ENCODE measurements at places on chromosomes 4 and X.

DNA sequence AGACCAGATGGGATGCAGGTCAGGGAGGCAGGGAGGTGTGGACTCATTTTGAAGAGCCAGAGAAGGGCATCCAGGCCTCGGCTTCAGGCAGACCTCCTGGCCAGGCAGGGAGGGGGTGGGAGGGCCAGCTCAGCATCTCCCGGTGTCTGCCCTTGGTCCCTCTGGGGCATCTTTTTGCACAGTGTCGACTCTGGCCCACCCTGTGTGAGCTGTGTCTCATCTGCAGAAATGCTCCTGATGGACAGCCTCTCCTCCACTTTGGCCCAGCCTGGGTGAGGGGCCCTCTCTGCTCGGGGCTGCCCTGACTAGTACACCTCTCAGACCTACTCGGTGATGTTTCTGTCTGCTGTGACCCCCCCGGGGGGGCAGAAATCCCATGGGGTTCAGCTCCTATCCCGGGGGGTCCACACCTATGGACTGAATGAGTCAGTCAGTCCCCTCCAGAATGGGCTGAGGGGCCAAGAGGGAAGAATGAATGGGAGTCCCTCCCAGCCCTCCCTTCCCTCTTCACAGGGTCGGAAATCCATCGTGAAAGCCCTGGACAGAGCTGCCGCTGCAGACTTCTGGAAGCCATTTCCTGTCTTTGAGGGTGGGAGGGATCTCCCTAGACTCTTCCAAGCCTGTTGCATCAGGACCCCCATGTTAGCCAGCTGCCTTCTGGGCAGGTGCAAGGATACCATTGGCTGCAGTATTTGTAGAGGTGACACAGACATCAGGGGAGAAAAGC, 196.7 kb upstream of the PSAPL1 start:
- DNase-seq: no peak

- DNase-seq: no peak
These were observed 76.2 kb downstream of the ANTXR2 start for GRCh38 chr4:79996851-79997250.

- DNase-seq: no peak
These were observed 14.5 kb downstream of the SOD3 start for GRCh38 chr4:24809815-24810405.

- DNase-seq: no peak
These were observed 395.9 kb upstream of the GRIA3 start for GRCh38 chrX:122788216-122788615.

- peak; percentile 14 for DNase-seq
These were observed 38.8 kb upstream of the BEX4 start for GRCh38 chrX:103175944-103176753.

GRCh38 chr4:15201782-15202181, 199.5 kb downstream of the CPEB2 start:
- DNase-seq: no peak

DNA sequence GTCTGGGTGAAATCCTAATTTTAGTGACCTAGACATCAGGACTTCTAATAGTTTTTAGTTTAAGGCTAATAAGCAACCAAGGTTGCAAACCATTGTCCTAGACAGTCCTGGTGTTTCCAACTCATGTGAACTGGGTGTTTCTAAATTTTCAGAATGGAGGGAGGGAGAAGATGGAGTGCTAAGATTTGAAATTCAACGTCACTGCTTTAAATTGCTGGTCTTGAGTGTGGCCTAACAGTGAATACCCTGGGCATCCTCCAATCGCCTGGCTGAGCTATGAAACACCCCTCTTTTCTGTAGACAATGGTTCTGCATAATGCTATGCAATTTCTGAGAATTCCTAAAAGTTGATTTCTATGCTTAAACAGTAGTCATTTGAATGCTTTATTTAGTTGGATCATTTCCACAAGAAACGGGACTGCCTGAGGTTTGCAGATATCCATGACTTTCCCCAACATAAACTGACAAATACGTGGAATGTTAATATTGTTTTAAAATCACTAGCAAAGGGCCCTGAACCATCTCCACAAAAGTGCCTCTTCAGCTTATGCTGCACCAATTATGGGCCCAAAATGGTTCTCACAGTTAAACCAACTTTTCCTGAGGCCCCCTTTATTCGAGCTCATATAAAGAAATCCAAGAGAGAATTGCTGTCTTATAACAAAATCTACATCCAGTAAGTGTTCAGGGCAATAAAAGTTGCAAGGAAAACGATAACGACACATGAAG, 1.1 kb downstream of the FBXL5 start:
- DNase-seq: peak; percentile 62

GRCh38 chr4:125187226-125188176, 127.3 kb upstream of the FAT4 start:
- DNase-seq: peak; percentile 38

GRCh38 chr4:8377103-8378075, 63.1 kb downstream of the ACOX3 start:
- DNase-seq: no peak

- no peak for DNase-seq
These were observed 469.7 kb upstream of the FGF16 start for GRCh38 chrX:76977452-76977851.

DNA sequence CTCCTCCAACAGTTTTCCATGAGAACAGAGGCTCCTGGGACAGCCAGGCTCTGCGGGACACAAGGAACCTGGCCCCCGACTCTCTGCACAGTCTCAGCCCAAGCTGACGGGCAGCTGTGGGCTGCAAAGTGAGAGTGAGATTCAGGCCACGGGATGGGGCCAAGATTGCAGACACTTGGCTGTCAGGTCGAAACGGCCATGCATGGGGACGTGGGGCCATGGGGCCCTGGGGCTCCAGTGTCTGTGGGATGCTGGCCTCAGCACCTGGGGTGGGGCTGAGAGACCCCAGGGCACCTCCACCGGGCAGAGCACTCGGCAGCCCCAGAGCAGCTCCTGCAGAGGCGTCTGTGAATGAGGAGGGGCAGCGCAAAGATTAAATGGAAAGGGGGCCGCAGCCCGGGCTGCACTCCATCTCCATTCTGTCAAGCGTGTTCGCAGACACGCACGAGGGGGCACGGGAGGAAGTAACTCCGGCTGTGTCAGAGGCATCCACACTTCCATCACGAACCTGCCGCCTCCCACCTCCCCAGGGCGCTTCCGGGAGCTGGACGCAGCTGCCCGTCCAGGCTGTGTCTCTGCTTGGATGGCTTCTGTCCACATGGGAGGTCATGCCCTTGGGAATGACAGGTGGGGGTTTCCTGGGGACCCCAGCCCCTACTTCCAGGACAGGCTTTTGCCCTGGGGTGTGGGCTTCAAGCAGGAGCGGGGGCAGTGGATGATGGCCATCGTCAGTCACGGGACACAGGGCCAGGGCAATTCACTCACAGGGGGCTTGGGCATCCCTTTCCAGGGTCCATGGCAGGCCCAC, 82.8 kb upstream of the NKX1-1 start:
- no peak for DNase-seq

GRCh38 chr4:56130606-56131155, 181.9 kb downstream of the CEP135 start:
- no peak for DNase-seq

DNA sequence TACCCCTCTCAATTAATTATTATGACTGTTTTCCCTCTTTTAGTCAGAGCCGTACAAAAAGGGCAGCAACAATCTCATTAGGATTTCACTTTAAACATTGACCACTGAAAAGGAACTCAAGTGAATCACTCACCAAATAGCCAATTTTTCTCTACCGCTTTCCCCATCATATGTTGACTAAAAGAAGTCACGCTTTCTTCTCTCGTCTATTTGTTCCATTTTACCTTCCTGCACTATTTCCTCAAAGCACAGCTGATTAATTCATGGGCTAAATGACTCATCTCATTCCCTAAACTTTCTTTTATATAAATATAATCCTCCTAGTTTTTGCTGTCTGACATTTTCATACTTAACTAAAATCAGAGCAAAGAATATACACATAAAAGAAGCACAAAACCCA, 8.2 kb downstream of the MID1 start:
- no peak for DNase-seq

DNA sequence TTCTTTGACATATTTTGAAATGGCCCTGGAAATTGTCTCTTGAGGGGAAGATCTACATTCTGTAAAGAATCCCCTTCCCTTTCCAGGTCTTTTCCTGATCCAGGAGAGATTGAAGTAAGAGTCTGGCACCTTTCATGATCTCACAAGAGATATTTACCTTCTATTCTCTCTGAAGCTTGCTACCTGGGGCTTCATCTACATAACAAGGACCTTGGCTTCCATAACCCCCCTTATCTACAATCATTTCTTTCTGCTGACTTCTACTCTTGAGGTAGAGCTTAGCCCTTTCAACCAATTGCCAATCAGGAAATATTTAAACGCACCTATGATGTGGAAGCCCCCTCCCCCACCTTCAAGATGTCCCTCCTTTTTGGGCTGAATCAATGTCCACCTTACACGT, 383.7 kb upstream of the MAGEB18 start:
- DNase-seq: no peak
